ENCODE measurements at places on chromosomes 4 and X.

DNA sequence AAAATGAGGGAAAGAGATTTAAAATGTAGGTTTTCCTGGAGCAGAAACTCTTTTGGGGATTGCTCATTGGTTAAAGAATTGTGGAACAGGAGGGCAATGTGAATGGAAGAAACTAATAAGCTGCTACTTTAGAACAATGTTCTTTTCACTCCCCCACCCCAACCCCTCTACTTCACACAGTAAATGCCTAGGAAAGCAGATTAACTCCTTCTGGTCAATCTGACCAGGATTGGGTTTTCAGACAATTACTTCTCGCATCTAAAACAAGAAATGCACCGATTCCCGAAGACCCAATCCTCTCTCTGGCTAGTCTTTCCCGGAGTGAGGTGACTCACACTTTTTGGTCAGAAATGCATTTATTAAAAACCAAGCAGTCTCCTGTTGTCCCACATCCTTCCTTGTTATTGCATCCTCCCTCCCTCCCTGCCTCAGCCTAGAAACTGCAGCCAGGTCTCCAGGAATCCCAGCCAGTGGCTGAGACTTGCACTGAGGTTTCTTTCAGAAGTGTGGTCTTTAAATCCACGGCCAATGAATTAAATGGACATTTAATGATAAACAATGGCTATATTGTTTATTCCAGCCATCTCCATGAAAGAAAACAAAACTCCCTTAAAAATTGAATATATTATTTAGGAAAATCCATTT is 21.4 kb downstream of the MFAP3L start:
- no peak for DNase-seq

GRCh38 chrX:40189637-40190036 is 91.9 kb upstream of the BCOR start:
- no peak for DNase-seq

- no peak for DNase-seq
Observed at GRCh38 chr4:30828264-30828926, 108.2 kb downstream of the PCDH7 start.

- DNase-seq: no peak
Observed at GRCh38 chr4:22029803-22030202, 81.2 kb upstream of the KCNIP4 start.

- DNase-seq: peak; percentile 64
Observed at GRCh38 chr4:78624048-78624447, 72.5 kb downstream of the ANXA3 start.

- peak; percentile 14 for DNase-seq
Observed at GRCh38 chr4:85756938-85757337, 282.0 kb downstream of the ARHGAP24 start.

DNA sequence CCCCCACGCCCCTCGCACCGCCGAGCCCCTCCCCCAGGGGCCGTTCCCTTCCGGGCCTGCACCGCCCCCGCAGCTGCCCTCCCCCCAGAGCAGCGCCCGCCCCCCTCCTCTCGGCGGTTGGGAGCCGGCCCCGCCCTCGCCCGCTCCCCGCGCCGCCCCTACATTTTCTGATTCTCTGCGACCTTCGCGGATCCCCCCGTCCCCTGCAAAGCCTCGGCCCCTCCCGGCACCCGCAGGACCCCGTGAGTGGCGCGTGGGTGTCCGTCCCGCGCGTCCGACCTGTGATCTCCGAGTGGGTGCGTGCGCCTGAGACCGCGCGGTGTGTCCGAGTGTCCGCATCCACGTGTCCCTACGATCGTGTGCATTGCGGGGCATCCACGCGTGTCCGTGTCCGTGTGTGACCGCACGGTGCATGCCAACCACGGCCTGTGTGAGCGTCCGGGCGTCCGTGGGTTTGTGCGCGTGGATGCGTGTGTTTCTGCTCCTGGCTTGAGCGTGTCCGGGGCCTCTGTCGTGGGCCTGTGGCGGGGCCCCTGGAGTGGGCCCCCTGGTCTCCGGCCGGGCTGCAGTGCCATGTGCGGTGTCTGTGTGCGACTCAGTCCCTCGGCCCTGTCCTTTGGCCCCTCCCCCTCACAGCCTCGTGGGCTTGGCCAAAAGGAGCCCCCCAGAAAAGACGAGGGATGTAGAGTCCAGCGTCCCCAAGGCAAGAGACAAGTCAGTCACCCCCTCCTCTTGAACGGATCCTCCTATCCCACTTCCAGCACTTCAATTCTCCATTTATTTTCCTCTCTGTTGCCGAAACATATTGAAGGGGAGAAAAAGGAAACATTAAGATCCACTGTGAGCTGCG is 8.8 kb upstream of the NKX1-1 start:
- no peak for DNase-seq

DNA sequence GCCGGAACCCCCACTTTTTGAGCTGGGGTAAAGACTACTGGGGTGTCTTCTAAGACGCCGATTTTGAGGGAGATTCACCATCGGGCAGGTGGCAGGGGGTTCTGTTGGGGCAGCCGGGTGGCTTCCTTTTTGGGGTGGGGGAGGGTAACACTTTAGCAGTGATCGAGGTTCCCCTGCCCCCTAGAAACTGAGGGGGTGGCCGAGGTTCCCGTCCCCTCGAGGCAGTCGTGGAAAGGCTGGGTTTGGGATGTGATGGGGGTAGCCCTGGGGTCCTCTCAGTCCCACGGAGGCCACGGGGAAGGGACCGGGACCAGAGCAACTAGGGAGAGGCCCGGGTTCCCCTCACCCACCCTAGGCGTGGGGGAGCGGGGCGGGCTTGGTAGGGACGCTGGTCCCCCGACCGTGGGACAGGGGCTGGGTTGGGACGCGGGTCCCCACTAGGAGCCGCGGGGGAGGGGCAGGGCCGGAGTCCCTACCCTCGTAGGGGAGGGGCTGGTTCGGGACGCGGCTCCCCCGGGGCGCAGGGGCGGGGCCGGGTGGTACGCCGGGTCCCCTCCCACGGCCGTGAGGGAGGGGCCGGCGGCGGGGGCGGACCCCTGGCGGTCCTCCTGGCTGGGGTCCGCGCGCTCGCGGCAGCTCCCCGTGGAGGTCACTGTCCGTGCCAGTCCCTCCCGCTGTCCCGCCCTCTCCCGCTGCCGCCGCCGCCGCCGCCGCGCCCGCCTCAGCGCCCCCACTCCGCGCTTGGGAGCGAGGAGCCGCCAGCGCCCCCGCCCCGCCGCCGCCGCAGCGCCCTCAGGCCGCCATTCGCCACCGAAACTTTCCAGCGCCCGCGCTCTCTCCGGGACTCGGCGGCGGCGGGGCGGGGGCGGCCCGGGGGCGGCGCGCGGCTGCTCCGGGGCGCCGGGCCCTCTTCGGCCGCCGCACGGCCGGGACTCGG is at the start of gene TBL1X:
TSS of gene TBL1X (plus strand) at position 624 of the 937 bp plus-strand sequence. CDS start 188,529 bp downstream, outside the sequence.
- no peak for DNase-seq

- DNase-seq: no peak
Observed at GRCh38 chr4:3130826-3131225, 56.3 kb downstream of the HTT start.

DNA sequence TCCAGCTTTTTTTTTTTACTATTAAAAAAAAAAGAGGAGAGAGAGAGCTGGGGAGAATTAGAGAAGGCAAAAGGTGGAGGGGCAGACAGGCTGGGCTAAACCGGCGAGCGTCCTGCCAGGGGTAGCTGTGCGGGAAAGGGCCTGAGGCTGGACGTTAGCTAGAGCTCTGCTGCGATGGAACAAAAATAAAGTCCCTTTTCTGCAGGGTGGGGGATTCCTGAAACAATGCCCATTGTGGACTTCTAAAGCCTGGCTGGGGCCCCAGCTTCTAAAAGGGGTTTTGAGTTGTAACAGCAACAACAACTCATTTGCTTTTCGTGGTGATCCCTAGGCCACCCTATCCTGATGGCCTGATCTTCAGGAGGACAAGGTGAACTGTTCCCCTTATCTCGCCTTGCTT is 311.7 kb downstream of the FBXW7 start:
- no peak for DNase-seq

DNA sequence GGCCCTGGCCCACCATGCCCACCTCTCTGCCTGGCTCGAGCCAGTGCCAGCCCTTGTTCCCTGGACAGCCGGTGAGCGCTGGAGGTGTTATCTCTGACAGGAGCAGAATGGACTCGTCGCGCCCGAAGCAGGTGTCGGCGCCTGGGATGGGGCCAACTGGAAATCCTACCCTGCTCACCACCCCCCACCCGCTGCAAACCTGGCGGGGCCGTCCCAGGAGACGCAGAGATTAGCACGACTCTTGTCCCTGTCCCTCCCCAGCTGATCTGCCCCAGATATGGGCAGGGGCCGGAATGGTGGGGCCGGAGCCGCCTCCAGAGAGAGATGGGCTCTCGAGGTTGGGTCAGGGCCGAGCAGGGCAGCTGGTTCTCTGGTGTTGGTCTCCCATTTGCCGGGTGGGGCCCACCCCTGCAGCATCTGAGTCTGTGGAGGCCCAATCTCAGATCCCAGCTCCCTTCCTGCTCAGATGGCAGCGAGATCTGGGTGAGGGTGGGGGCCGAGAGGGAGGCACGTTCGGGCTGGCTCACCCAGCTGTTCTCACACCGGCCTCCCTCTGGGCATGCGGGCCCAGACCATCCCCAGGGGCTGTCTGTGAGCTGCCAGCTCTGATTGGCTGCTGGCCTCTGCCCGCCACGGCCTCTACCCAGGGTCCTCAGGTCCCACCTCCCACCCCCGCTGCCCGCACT is 20.1 kb upstream of the FGFR3 start:
- DNase-seq: no peak

DNA sequence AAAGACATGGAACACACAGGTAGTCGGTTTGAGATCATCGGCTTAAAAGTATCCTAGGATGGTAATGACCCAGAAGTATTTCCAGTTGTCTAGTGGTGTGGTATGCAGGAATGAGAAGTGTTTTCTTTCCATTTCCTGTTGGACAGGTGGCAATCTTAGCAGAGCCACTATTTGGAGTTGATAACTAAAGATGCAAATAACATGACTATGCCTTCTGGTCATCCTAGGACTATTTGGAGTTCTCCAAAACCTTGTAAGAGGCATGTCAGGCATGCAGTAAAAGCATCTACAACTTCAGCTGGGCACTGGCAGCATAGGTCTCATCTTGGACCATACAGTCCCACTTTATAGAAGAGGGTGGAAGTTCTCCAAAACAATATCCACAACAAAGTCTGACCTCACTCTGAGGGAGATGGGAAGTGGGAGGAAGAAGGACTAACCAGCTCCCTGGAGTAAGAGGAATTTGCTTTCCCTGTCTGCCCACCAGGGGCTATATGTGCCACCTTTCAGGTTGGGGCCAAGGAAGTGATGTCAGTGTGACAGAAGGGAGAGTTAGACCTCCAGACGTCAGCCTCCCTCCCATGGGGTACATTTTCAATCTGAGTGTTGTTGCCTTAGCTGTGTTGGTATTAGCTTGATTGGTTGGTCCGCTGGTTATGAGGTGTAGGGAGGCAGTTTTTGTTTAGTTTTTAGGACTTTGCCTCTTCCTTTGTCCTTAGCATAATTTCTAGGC is 101.2 kb upstream of the MYOZ2 start:
- no peak for DNase-seq

- no peak for DNase-seq
Observed at GRCh38 chr4:95272797-95273196, 276.0 kb downstream of the UNC5C start.

GRCh38 chrX:12137951-12138360 is 317 bp upstream of the FRMPD4 start:
- DNase-seq: no peak

DNA sequence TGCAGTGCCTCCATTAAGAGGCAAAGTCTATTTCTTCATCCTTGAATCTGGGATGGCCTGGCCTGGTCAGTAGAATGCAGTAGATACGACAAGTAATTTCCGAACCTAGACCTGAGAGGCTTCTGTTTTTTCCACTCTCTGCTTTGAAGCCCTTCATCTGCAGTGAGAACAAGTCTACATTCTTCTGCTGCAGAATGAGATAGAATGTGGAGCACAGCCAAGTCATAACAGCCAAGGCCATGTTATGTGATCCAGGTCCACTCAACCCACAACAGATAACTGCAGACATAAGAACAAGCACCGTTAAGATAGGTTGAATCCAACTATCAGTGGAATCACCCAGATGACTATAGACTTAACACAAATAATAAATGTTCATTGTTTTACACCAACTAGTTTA is 1297.7 kb downstream of the C4orf33 start:
- no peak for DNase-seq

DNA sequence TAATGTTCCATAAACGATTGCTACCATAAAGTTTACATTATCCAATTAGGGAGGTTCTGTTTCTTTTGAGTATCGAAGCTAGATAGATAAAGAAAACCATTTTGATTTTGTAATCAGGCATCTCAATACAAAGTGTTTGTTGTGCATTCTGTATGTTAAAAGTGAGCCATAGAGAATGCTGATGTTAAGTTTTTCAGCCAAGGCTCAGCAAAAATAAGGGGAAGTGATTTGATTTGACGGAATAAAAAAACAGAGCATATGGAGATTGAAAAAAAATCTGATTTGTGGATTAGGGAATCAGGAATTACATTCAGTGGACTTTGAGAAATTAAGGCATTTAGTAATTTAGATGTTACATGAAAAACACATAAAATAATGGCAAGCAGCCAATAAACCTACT is 314.8 kb downstream of the PPP3CA start:
- no peak for DNase-seq

GRCh38 chrX:35115205-35115604 is 172.6 kb downstream of the FAM47B start:
- DNase-seq: no peak

GRCh38 chr4:105022811-105023667 is 123.6 kb upstream of the TET2 start:
- DNase-seq: peak; percentile 35

DNA sequence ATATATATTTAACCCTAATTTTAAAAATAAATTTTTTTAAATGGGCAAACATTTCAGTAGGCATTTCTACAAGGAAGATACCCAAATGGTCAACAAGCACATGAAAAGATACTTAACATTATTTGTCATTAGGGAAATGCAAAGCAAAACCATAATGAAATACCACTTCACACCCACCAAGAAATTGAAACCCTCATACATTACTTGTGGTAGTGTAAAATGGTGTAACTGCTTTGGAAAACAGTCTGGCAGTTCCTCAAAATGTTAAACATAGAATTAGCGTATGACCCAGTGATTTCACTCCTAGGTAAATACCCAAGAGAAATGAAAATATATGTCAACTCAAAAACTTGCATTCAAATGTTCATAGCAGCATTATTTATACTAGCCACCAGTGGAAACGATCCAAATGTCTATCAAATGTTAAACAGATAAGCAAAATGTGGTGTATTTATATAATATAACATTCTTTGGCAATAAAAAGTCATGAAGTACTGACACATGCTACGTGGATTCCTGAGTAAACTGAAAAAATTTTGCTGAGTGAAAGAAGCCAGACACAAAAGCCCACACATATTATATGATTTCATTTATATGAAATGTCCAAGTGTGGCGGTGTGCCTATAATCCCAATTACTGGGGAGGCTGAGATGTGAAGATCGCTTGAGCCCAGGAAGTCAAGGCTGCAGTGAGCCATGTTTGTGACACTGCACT is 16.6 kb downstream of the TRIM2 start:
- peak; percentile 79 for DNase-seq

GRCh38 chr4:39469429-39470077 is 10.7 kb downstream of the LIAS start:
- peak; percentile 90 for DNase-seq

GRCh38 chr4:134320048-134320447 is 118.5 kb upstream of the PABPC4L start:
- no peak for DNase-seq
